ENCODE measurements at places on chromosomes 6 and 20. TPM values are rescaled to one million over a fixed set of nuclear protein-coding genes. Genes with fewer than 3 reads are reported as not detected.

- no peak for DNase-seq
These were observed 1.1 kb upstream of the KLHL32 start for GRCh38 chr6:96923400-96923799.

Gene C2
- 0.47 TPM for polyA plus RNA-seq

- no peak for DNase-seq
These were observed 20.5 kb downstream of the TTLL2 start for GRCh38 chr6:167345348-167345747.

GRCh38 chr6:53630533-53631226, 34.9 kb downstream of the KLHL31 start:
- DNase-seq = no peak

Gene SYCP2L
- polyA plus RNA-seq = not detected

DNA sequence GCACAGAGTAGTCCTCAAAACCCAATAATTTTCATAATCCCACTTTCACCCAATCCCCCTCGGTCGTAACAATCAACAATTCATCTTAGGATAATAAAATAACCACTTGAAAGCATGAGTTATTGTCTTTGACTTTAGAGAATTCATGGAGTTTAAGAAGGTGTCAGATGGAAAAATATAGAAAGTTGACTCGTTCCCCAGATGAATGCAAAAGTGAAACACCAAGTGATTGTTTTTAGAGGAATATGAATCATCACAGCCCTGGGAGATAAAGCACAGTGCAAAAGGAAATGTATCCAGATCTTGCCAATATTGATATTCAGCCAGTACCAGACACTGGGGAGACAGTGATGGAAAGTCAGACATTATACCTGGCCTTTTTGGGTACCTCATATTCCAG, 860.5 kb downstream of the DHX35 start:
- no peak for DNase-seq

DNA sequence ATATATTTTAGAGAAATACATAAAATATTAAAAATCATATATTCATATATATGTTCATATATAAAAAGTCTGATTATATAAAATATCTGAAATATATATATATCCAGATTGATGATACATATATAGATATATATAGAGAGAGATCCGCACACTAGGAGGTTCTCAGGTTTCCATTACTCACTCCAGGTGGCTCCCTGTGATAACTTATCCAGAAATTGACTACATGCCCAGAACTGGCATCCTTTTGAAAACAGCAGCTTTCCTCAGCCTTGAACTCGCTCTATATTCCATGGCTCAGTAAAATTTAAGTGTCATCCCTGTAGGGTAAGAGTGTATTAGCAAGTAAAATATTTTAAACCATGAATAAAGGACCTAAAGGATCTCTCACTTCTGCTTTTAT, 206.8 kb downstream of the TINAG start:
- DNase-seq = no peak

GRCh38 chr20:25070821-25071473, 11.0 kb downstream of the VSX1 start:
- DNase-seq = no peak

DNA sequence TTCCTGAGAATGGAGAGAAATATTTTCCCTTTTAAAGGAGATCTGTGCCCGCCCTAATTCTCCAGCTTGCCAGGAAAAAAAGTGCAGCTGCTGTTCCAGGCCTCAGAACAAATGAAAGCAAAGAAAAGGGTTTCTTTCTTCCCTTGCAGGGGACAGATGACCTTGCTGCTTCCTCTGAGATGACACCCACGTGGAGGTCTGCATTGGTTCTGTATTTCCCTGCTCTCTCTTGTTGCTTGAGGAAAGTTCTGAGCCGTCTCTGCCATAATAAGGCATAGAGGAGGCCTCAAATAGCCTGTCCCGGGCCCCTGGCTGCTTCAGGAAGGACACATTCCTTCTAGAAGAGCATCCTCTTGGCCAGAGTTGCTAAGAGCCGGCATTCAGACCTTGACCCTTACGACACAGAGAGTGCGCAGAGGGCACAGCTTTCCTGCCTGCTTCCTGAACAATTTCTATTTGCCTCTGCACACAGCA, 501.8 kb upstream of the SULF2 start:
- DNase-seq = no peak

DNA sequence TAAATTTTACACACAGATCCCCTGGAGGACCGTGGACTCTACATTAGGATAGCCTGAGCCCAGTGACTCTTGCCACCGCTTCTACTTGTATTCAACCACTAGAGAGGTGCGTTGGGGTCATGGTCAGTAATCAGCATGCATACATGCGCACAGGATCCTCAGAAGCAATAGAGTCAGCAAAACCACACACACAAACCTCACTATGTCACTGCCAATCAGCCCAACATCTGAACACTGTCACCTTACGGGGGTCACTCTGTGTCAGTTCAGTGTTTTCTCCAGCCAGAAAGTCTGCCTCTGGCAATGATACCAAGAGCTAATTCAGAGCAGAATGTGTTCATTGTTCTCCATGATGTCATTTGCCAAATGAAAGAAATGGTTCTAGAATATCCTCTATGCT, 225.3 kb downstream of the KHDC1L start:
- DNase-seq = no peak

Gene GPANK1
- 23.7 TPM for polyA plus RNA-seq

DNA sequence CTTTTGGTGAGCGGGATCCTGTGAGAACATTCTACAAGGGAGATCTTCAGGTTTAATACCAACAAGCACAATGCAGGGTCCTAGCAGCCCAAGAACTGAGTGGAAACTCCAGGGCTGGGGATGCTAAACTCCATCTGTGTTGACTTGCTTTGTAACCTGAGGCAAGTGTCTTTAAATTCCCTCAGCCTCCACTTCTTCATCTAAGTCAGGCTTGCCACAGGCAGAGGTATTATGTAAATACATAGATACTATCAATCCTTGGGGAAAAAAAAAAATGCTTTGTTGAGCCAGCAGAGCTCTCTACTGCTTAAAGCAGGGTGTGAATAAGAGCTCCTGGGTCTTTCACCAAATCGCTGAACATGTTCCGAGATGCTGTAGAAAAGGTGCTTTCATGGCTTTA, 114.2 kb upstream of the PHACTR1 start:
- no peak for DNase-seq

GRCh38 chr20:34971561-34972235, 16.0 kb downstream of the MYH7B start:
- no peak for DNase-seq
